ENCODE measurements at places on chromosomes 2 and 18. TPM values are rescaled to one million over a fixed set of nuclear protein-coding genes. Genes with fewer than 3 reads are reported as not detected.

- no peaks in the 10 kb centered on the region for H3K4me1 ChIP-seq
- no peaks in the 10 kb centered on the region for H3K27me3 ChIP-seq
Observed at GRCh38 chr18:70754486-70754885, 465.6 kb downstream of the SOCS6 start.

DNA sequence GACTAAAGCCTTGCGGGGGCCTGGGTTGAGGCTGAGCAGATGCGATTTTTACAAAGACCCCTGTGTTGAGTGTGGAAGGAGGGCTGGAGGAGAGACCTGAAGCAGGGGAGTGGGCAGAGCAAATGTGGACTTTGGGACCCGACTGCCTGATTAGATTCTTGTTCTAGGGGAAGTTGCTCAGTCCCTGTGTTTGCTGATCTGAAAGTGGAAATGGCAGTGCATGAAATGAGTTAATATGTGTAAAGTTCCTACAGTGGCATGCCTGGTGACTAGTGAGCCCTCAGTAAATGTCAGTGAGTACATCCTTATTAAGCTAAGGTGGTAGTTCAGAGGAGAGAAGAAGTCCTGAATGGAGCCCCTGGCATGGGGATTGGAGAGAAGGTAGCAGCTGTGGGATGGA, 52.3 kb downstream of the ARMC9 start:
- no peaks in the 10 kb centered on the region for H3K4me1 ChIP-seq
- H3K27me3 ChIP-seq, result no peaks in the 10 kb centered on the region

- no peak overlapping the region for H3K27ac ChIP-seq
- no peaks in the 10 kb centered on the region for H3K36me3 ChIP-seq
- no peak for DNase-seq
- no peaks in the 10 kb centered on the region for H3K4me1 ChIP-seq
Observed at GRCh38 chr2:7983451-7983850, 698.4 kb upstream of the ID2 start.

GRCh38 chr2:60067006-60067405, 486.4 kb downstream of the BCL11A start:
- no peaks in the 10 kb centered on the region for H3K4me1 ChIP-seq
- H3K36me3 ChIP-seq, result no peaks in the 10 kb centered on the region
- DNase-seq, result no peak
- no peaks in the 10 kb centered on the region for H3K27me3 ChIP-seq
- no peak overlapping the region for H3K27ac ChIP-seq

DNA sequence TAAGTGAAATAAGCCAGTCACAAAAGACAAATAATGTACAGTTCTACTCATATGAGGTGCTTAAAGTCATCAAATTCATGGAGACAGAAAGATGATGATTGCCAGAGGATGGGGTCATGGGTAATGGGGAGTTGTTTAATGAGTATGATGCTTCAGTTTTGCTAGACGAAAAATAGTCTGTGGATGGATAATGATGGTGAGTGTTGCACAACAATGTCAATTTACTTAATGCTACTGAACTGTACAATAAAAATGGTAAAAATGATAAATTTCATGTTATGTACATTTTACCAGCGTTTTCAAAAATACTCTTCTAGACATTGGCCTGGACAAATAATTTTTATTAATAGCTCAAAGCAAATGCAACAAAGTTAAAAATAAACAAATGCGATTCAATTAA, 118.5 kb upstream of the KYNU start:
- no peaks in the 10 kb centered on the region for H3K27me3 ChIP-seq
- no peaks in the 10 kb centered on the region for H3K36me3 ChIP-seq
- no peak for DNase-seq
- H3K27ac ChIP-seq, result no peak overlapping the region
- H3K4me3 ChIP-seq, result no peak overlapping the region
- H3K4me1 ChIP-seq, result no peaks in the 10 kb centered on the region

Gene CYP27C1
- total RNA-seq, result not detected

GRCh38 chr18:7642331-7642890, 75.3 kb downstream of the PTPRM start:
- no peaks in the 10 kb centered on the region for H3K4me1 ChIP-seq
- H3K4me3 ChIP-seq, result no peak overlapping the region
- H3K36me3 ChIP-seq, result no peaks in the 10 kb centered on the region
- H3K27me3 ChIP-seq, result peaks cover 3% of the 10 kb centered on the region

DNA sequence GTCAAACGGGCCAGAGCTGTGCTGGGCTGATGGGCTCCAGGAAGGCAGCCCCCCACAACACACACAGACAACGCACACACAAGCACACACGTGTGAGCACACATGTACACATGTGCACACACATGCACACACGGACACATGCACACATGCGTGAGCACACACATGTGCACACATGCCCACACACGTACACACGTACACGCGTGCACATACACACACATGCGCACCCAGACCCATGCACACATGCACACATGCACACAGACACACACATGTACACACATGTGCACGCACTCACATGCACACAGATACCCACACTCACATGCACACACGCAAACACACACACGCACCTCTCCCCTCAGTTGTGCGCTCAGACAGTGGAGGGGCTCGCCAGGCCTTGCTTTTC, 31.2 kb upstream of the HPCAL1 start:
- H3K4me3 ChIP-seq, result no peak overlapping the region
- DNase-seq, result no peak
- H3K4me1 ChIP-seq, result peaks cover 2% of the 10 kb centered on the region
- no peak overlapping the region for H3K27ac ChIP-seq

Gene CDK5R2
- not detected for total RNA-seq

Gene EDAR
- total RNA-seq, result 5.2 TPM

DNA sequence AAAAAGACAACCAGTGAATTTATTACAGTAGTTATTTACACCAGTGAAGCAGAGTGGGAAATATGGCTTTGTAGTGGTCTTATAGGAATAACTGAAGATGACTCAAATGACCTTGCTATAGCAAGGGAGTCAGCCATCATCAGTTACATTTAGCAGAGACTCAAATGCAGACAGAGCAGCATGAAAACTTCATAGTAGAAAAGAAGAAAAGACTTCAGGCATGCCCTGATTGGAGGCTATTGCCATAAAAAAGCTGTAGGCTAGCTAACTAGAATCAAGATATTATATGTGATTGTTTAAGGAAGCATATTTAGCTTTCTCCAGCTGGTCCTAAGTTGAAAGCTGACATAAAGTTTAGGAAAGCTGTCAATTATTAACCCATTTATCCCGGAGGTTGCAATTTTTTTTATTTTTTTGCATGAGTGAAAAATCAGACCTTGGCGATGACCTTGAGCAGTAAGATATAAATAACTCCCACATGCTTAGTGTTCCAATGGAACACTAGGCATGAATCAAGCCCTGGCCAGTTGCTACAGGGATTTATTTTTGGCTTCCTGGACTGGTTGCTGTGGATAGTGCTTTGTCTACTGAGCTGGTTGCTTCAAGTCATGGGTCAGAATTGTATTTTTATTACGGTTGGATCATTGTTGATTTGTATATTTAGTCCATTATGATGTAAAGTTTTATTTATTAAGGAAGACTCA, 675.6 kb upstream of the VRK2 start:
- no peaks in the 10 kb centered on the region for H3K4me1 ChIP-seq
- no peaks in the 10 kb centered on the region for H3K36me3 ChIP-seq
- H3K4me3 ChIP-seq, result no peak overlapping the region
- no peak for DNase-seq

Gene CTAGE1
- total RNA-seq, result not detected

GRCh38 chr2:191441496-191442214, 196.5 kb downstream of the MYO1B start:
- DNase-seq, result no peak
- H3K4me1 ChIP-seq, result no peaks in the 10 kb centered on the region
- H3K36me3 ChIP-seq, result no peaks in the 10 kb centered on the region
- peaks cover 7% of the 10 kb centered on the region for H3K27me3 ChIP-seq

GRCh38 chr2:238890131-238890530, 42.2 kb downstream of the TWIST2 start:
- no peak overlapping the region for H3K4me3 ChIP-seq
- H3K4me1 ChIP-seq, result no peaks in the 10 kb centered on the region
- H3K27ac ChIP-seq, result no peak overlapping the region
- DNase-seq, result no peak

- H3K27me3 ChIP-seq, result no peaks in the 10 kb centered on the region
- no peaks in the 10 kb centered on the region for H3K36me3 ChIP-seq
- no peaks in the 10 kb centered on the region for H3K4me1 ChIP-seq
- H3K4me3 ChIP-seq, result no peak overlapping the region
Observed at GRCh38 chr2:191297033-191297432, 51.8 kb downstream of the MYO1B start.

- DNase-seq, result no peak
- no peaks in the 10 kb centered on the region for H3K36me3 ChIP-seq
- no peaks in the 10 kb centered on the region for H3K27me3 ChIP-seq
- H3K4me3 ChIP-seq, result no peak overlapping the region
- H3K27ac ChIP-seq, result no peak overlapping the region
Observed at GRCh38 chr2:110645616-110646015, 32.2 kb downstream of the BUB1 start.

Gene EEF1B2
- total RNA-seq, result 910 TPM

Gene OSR1
- not detected for total RNA-seq

Gene PPIL3
- 28.5 TPM for total RNA-seq
